ENCODE measurements at places on chromosomes 6 and 20.
A peak's percentile ranks its signal among the peaks of the same experiment; 100 is the strongest.

GRCh38 chr6:93604951-93605350, 185.6 kb upstream of the EPHA7 start:
- DNase-seq, result no peak

- no peak for DNase-seq
Measured at GRCh38 chr6:3710403-3710802, 41.1 kb downstream of the PXDC1 start.

- no peak for DNase-seq
Measured at GRCh38 chr6:18412644-18413043, 25.5 kb downstream of the RNF144B start.

DNA sequence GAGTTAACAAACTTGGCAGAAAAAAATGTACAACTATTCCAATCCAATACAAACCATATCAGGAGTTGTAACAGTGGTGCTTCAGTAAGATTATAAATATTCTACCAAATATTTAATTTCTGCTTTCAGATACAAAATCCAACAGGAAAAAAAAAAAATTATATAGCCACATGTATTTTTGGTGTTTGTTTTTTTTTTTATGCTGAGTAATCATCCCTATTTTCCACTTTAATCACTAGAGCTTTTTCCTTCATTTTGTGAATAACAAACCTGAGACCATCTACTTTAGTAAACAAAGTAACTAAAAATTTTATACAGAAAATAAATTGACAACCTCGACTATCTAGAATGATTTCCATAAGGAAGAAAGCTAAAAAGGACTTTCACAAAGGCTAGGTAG, 36.2 kb downstream of the MMS22L start:
- no peak for DNase-seq

DNA sequence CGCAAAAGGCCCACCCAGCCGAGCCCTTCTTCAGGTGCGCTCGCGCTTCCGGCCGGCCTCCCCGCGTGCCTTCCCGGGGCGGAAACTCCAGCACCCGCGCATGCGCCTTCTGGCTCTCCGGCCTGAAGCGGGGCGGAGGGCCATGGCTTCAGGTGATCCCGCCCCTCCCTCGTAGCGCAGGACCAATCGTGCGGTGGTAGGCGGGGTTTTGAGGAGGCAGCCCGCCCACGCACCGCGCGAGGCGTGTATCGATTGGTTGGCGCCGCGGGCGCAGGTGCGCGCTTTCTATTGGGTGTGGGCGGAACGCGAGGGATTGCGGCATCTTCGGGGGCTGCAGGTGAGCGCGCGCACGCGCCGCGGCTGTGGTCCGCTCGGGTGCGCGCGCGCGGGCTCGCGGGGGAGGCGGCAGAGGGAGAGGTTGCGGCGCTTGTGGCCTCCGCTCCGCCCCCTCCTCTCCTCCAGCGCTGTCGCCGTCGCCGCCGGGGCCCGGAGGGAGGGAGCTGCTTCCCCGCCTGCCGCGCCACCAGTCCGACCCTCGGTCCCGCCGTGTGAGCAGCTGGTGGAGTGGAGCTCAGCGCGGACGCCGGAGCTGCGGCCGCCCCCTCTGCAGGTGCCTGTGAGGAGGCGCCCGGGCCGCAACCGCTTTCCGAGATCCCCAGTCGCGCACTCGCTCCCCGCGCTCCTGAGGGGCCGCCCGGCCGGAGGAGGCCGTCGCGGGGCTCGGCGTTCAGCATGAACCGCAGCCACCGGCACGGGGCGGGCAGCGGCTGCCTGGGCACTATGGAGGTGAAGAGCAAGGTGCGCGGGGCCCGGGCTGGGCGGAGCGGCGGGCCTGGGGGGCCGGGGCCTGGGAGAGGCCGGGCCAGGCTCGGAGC, at the start of gene PARD6B:
PARD6B (plus strand) TSS at position 526 of the 875 bp plus-strand sequence; CDS start at position 733, 207 bp downstream.
- DNase-seq, result peak; percentile 98

DNA sequence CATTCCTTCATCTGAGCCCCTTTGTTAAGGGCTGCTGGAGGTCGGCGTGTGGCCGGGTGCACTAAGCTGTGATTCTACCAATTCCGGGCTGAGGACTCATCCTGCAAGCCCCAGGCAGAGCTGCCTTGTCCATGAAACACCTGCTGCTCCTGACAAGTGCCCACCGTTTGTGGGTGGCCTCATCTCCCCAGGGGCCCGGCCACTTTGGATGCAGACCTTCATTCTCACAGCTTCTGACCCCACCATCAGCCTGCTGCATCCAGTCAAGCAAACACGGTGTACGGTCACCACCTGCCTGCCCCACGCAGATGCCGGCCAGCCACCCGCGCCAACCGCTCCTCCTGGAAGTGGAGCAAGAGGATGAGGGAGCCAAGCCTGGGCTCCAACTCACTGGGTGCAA, 382.7 kb downstream of the THBS2 start:
- DNase-seq, result no peak

DNA sequence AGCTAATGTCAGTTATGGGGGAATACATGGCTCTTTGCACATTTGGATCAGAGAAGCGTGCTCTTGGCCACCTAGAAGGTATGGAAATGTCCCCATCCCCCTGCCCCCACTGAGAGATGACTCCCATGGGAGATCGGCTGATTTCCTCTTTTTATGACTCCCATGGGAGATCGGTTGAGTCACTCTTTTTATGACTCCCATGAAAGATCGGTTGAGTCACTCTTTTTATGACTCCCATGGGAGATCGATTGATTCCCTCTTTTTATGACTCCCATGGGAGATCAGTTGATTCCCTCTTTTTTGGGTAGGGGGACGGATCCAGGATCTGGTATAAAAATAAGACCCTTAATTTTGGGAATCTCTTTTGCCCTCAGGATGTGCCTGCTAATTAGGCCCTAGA, 10.3 kb upstream of the TAAR9 start:
- no peak for DNase-seq

DNA sequence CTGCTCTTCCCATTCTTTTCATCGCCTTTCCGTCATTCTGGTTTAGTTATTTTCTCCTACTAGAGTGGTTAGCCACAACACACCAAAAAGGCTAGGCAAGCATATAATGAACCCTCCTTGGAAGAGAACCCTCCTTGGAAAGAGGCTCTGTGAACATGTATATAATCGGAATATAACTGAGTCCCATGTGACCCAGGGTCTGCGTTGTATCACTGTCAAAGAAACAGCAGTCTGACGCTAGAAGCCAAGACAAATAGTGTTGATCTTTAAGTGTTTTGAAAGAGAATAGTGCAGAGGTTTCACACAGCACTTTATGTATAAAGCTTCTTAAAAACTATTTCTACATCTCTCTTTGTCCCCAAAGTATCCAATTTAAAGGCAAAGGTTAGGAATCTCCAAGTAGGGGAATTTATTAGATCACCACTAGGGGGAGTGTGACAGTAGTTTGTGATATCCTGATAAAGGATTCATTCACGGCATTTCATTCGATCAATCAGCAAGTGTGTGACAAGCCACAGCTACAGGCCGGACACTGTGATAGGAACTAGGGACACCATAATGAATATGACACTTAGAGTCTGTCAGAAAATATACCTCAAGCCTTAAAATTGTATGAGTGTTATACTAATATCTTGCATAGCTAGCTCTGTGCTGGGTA, 395.3 kb downstream of the CD109 start:
- peak; percentile 24 for DNase-seq

- DNase-seq, result no peak
Measured at GRCh38 chr6:33693186-33694105, 18.1 kb downstream of the UQCC2 start.

- DNase-seq, result no peak
Measured at GRCh38 chr6:43192911-43193310, 10.9 kb downstream of the CUL9 start.

DNA sequence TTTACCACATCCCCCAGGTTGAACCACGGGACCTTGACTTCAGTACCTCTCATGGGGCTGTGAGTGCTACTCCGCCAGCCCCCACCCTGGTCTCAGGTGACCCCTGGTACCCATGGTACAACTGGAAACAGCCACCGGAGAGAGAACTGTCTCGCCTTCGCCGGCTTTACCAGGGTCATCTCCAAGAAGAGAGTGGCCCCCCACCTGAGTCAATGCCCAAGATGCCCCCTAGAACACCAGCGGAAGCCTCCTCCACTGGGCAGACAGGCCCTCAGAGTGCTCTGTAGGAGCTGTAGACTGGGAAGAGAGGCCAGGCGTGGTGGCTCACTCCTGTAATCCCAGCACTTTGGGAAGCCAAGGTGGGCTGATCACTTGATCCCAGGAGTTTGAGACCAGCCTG, 1.2 kb upstream of the ATAT1 start:
- no peak for DNase-seq

DNA sequence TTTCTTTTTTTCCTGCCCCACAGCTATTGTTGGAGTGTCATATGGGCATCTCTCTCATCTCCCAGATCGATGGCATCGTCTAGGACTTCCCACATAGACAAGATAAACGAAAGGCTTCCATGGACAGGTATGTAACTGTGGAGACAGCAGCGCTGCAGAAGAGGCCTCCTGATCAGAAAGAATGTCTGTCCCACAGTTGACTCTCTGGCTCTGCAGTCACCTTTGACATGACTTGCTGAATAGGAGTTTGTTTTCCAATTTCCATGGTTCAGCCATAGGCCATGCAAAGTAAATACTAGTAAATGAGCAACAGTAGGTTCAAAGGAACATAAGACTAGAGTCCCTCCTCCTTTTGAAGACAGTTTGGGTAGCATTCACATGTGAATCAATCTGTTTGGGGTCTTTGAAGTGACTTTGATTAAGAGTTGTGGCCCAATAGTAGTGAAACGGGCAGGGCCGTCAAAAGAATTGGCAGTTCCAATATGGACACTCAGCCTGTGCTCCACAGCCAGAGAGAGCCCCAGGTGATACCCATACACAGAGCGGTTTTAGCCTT, 134.7 kb upstream of the IFNGR1 start:
- no peak for DNase-seq

GRCh38 chr6:30554962-30555815, 1.1 kb downstream of the GNL1 start:
- DNase-seq, result no peak

DNA sequence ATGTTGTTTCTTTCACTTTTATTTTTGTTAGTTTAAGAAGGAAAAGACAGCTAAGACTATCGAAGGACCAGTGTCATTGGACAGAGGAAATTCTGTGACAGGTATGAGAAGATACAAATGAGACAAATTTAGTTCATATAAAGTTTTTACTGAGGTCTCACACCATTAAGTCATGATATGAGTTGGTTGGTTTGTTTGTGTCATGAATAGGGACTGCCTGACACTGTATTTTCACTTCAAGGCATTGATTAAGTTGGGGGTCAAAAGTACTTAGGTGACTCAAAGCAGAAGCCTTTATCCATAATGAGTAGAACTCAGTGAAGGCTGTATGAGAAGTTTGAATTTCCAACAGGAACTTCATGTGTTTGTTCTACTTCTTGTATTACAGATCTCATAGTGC, 21.3 kb upstream of the HIVEP2 start:
- no peak for DNase-seq

- peak; percentile 28 for DNase-seq
Measured at GRCh38 chr6:89952105-89952671, 57.9 kb downstream of the GJA10 start.

DNA sequence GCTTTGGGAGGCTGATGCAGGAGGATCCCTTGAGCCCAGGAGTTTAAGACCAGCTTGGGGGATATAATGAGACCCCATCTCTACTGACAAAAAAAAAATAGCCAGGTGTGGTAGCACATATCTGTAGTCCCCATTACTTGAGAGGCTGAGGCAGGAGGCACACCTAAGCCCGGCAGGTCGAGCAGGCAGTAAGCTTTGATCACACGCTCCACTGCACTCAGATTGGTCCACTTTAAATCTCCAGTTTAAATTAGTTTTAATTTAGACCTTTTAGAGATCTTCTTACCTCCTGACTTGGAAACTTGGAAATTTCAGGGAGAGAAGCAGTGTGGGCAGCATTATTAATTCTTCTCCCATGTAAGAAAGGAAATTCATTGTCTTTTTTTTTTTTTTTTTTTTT, 16.8 kb upstream of the PLCB4 start:
- no peak for DNase-seq

DNA sequence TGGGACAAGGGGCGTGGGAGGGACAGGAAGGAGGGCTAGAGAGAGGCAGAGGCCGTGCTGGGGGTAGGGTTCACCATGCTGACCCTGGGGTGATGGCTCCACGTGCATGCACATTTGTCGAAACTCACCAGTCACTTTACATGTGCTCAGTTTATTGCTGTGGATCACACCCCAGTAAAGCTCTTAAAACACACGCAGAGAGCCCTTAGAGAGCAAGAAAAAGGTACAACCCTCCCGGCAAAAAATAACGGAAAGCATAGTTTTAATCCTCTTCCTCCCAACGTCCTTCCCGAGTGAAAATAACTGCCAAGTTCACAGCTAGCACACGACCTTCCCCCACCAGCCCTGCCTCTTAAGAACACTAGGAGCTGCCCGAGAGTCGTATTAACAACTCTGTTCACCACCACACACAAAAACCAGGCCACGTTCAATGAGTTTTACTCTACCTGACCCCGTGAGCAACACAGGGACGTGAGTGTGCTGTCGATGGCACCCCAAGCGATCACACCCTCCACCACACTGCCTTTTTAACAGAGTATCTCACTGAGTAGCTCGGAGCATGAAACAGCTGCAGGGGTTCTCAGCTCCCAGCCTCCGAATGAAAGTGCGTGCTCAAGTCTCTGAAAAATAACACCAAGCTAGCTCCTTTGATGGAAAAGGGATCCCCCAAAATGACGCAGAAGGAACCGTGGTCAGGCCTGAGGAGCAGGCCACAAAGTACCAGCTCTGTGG, 39.7 kb downstream of the TAF4 start:
- DNase-seq, result peak; percentile 35

DNA sequence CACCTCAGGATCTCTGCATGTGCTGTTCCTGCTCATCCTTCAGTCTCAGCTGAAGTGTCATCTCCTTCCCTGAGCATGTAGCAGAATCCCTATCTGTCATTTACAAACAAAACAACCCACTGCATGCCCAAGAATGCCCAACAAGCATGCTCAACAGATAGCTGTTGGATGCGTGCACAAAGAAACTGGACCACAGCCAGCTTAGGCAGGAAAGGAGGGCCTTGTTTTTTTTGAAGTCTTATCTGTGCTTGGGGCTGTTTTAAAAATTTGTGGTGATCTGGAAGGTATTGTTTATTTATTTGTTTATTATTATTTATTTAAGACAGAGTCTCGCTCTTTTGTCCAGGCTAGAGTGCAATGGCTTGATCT, 18.5 kb upstream of the SLC16A10 start:
- DNase-seq, result no peak

DNA sequence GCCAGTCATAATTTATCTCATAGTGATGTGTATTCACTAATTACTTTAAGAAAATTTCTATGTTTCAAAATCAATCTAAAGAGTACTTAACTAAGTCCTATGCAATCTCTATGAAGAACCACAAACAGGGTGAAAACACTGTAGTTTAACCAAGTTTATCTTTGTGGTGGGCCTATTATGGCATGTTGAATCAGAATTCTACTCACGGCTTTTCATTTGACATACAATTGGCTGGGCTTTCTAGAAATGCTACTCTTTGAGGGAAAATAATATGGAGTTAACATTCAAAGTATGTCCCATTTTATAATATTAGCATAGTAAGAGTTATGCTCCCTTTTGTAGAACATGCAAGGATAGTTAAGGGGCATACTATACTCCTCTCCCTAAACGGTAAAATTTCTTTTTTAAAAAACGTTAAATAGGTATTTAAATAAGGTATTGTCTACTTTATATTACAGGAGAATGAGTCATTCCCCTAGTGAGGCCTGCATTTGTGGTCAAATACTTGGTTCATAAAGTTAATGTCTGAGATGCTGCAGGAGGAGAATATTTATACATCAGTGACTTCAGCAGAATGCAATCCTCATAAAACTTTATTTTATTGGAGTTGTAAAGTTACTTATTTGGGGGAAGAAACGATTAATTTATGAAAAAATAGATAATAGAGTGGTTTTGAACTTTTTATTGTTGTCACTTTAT, 1.8 kb downstream of the MOXD1 start:
- DNase-seq, result no peak

- DNase-seq, result no peak
Measured at GRCh38 chr6:144561455-144562043, 276.4 kb downstream of the UTRN start.

GRCh38 chr6:137707590-137708360, 159.3 kb upstream of the TNFAIP3 start:
- peak; percentile 94 for DNase-seq
